ENCODE measurements at places on chromosomes 5 and 9. TPM values are rescaled to one million over a fixed set of nuclear protein-coding genes. Genes with fewer than 3 reads are reported as not detected.

DNA sequence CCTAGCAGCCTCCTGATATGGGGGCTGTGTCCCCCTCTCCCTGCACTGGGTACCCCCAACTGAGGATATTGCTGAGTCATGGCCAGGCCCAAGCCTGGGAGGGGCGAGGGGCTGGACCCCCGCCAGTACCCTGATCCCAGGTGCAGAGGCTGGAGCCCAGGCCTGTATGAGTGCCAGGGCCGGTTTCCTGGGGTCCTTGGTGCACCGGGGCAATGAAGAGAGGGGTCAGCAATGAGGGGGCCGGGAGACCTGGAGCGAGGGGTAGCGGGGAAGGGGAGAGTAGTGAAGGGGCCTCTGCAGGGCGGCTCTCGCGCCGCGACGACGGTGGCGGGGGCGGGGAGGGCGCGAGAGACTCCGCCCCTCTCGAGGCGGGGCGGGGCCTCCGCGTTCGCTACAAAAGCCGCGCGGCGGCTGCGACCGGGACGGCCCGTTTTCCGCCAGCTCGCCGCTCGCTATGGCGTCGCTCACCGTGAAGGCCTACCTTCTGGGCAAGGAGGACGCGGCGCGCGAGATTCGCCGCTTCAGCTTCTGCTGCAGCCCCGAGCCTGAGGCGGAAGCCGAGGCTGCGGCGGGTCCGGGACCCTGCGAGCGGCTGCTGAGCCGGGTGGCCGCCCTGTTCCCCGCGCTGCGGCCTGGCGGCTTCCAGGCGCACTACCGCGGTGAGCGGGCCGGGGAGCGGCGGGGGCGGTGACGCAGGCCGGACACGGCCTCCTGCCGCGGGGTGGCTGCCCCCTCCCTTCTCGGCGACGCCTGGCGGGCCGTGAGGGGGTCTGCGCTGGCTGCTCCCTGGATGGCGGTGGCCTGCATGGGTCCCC, at the start of gene SQSTM1:
Gene SQSTM1, plus strand, starts transcription at position 423 of the 815 bp plus-strand sequence. Its CDS starts 32 bp downstream, at position 455.
- DNase-seq: peak; percentile 57

- no peak for DNase-seq
Measured at GRCh38 chr5:134020188-134020587, 15.4 kb upstream of the VDAC1 start.

- no peak for DNase-seq
Measured at GRCh38 chr9:20760246-20760891, 76.3 kb downstream of the FOCAD start.

DNA sequence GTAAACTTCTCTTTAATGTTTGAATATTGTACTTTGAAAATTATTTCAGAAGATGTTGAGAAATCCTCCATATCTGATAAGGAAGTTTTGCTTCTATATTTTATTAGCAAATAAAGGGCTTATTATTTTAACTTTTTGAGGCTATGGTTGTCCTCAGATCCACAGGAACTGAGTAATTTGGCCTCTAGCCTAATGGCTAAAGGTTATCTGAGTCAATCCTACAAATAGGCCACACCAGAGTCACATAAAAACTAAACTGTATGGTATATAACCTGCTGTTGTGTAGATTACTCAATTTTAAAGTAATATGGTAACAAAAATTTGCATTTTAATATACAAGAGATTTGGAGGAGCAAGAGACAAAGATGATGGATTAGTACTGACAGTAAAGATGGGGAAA, 549.2 kb upstream of the GRAMD2B start:
- no peak for DNase-seq

DNA sequence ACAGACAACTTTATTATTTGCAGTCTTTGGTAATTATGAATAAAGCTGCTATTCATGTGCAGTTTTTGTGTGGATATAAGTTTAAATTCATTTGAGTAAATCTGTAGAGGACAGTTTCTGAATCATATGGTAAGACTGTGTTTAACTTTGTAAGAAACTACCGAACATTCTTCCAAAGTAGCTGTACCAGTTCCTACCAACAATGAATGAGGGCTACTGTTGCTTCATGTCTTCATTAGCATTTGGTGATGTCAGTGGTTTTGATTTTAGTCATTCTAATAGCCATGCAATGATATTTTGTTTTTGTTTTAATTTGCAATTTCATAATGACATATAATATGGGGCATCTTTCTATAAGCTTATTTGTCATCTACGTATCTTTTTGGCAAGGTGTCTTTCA, 501.3 kb upstream of the RORB start:
- DNase-seq: no peak

MOB3B gene
- total RNA-seq: not detected

MRPS27 gene
- 74.1 TPM for total RNA-seq

GRCh38 chr5:17772232-17772631, 138.0 kb downstream of the TAF11L14 start:
- no peak for DNase-seq

C8G gene
- 0.75 TPM for total RNA-seq

DNA sequence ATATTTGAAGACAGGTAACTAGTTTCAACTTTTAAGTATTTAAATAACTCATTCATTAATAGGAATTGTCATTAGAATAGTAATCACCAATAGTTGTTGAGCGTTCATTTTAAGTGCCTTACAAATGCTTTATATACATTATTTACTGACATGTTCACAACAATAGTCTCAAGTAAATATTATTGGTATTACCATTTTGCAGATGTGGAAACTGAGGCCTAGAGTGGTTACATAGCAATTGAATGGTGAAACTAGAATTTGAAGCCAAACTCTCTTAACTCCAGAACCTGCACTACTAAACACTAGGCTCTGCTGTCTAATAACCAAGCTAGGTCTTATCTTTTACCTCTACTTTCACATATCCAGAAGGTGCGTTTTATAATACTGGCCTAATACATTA, 4.8 kb upstream of the HSPA9 start:
- no peak for DNase-seq

GRCh38 chr9:137311171-137311985, 9.3 kb upstream of the NRARP start:
- DNase-seq: no peak

SPOCK1 gene
- total RNA-seq: 191 TPM

GRCh38 chr9:68775003-68775730, 70.1 kb downstream of the PIP5K1B start:
- peak; percentile 47 for DNase-seq

PKD2L2 gene
- total RNA-seq: not detected
